Small intestine (tissue), 16 donors: ENCODE measurements at places on chromosomes 2 and 18. TPM values are rescaled to one million over a fixed set of nuclear protein-coding genes. Genes with fewer than 3 reads are reported as not detected.

B3GNT7 gene
- polyA plus RNA-seq, result 13.8 TPM

DNA sequence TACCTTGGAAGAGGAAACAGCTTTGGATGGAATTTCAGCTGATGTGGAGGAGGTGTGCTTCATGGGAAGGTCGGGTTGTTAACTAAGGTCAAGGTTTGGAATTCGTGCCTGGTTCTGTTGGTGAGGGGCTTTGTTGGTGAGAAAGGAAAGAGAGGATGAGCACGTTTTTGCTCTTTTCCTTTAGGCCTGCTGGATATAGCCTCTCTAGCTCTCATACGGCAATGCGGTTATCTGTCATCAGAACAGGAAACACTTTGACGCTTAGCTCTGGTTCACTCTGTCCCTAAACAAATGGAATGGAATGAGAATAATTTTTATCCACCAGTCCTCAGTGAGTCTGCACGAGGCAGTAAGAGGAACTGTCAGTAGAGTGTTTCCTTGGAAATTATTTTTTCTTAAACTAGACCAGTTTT, 169.7 kb upstream of the NOSTRIN start:
- DNase-seq, result no peak

GRCh38 chr18:77096936-77097886, 35.4 kb downstream of the MBP start:
- no peak for DNase-seq

DNA sequence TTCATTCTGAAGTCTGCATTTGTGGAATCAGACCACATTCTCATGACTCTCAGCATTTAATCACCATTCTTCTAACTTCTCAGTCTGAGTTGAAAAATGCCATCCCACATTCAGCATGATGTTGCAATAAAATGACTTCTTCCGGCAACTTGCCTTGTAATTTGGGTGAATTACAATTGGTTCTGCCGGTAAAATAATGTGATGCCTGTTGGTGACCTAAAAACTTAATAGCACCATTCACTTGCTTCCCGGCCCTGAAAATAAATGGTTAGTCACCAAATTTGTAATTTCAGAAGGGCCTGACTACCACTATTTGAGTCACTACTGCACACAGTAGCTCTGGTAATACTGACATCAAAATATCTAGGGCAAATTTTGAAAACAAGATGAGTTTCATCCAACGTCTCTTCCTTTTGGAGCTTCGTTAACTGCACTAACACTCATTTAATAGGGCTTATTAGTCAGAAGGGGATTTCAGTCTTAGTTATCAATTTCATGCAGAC, 637.1 kb upstream of the CHAC2 start:
- DNase-seq, result no peak
